ENCODE measurements at places on chromosomes 13 and 19.

GRCh38 chr13:45691251-45691650 lies 10.9 kb upstream of the CBY2 start:
- DNase-seq: no peak

DNA sequence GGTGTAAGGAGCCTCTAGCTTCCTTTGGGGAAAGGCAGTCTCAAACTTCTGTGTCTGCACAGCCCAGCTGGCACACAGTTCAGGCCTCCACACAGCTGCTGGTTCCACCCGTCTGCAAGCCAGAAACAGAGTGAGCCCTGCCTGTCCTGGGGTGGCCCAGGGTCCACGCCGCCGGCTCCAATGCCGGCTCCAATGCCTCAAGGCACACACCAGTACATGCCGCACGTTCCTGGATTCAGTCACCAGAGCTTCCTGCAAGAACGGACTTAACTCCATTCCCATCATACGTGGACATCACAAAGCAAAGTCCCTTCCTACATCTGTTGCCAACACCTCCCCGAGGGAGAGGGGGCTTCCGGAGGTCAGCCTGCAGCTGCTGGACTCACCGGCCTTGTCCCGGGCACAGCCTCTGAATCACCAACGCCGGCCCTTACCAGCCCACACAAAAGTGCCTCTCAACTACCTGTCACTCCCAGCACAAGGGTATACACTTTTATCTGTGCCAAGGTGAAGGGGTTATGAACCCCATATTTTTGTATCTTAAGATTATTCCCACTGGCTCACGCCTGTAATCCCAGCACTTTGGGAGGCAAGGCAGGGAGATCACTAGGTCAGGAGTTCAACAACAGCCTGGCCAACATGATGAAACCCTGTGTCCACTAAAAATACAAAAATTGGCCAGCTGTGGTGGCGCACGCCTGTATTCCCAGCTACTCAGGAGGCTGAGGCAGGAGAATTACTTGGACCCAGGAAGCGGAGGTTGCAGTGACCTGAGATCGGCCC lies 8.5 kb downstream of the SH3GL1 start:
- no peak for DNase-seq

GRCh38 chr13:45928843-45929242 lies 77.3 kb upstream of the SIAH3 start:
- no peak for DNase-seq

DNA sequence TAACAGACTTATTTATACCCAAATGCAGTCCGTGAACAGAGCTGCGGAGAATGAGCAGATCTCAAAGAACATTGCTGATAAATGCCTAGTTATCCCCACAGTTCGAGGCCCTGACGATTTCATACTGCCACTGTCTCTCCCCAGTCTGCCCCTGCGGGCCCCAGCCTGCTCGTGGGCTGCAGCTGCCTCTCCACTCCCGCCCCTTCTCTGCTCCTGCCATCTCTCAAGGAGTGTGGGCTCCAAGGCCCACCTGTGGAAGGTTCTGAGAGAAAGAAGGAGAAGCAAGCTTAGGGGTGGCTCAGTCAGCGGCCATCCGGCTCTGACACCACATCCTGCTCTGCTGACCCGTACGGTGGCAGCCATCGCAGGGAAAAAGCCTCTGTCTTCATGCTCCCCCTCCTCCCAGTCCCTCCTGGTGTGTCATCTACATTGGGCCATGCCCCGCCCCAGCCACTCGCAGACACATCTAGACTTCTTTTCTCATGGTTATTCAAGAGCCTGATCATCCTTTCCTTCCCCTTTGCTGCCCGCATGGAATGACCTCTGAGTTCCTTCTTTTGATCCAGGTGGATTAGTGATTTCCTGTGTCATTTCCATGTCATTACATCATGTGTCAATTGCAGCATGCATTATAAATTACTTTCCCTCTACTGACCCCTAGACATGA lies 52.0 kb downstream of the EPS15L1 start:
- no peak for DNase-seq

DNA sequence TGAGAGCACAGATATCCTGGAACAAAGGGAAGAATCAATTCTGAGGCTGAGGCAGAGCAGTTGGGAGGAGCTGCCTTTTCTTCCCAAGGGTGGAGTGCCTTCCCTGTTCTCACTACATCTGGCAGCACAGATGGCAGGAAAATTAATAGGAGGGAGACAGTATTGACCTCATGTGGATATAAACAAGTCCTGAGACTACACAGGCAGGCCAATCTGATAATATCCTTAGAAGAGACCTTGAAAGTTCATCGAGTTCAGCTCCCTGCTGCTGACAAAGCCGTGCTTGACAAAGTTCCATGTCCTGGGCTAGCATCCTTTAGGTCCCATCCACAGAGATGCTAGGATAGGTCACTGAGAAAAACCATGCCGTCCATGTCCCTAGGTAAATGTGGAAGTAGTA lies 1451.5 kb downstream of the EFNB2 start:
- DNase-seq: no peak

DNA sequence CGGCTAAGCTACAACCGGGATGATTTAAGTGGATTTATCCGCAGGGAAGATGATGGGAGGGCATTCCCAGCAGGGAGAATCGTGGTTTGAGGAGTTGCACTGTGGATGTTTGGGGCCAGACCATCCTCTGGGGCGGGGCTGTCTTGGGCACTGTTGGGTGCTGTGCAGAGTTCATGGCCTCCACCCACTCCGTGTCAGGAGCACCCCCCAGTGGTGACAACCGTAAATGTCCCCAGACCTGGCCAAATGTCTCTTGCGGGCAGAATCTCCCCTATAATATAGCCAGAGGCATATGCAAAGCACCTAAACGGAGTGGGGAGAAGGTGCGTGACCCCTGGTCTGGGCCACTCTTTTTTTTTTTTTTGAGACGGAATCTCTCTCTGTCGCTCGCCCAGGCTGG lies 40.2 kb downstream of the SMIM24 start:
- DNase-seq: peak; percentile 67

GRCh38 chr13:21997726-21998125 lies 326.9 kb downstream of the FGF9 start:
- no peak for DNase-seq

GRCh38 chr13:34772881-34773280 lies 169.2 kb upstream of the NBEA start:
- no peak for DNase-seq

GRCh38 chr19:18311502-18312091 lies 11.3 kb downstream of the LSM4 start:
- DNase-seq: no peak

- no peak for DNase-seq
Observed at GRCh38 chr19:6030214-6030507, 52.2 kb upstream of the RANBP3 start.

GRCh38 chr13:63396746-63397145 lies 1981.1 kb upstream of the PCDH20 start:
- no peak for DNase-seq

DNA sequence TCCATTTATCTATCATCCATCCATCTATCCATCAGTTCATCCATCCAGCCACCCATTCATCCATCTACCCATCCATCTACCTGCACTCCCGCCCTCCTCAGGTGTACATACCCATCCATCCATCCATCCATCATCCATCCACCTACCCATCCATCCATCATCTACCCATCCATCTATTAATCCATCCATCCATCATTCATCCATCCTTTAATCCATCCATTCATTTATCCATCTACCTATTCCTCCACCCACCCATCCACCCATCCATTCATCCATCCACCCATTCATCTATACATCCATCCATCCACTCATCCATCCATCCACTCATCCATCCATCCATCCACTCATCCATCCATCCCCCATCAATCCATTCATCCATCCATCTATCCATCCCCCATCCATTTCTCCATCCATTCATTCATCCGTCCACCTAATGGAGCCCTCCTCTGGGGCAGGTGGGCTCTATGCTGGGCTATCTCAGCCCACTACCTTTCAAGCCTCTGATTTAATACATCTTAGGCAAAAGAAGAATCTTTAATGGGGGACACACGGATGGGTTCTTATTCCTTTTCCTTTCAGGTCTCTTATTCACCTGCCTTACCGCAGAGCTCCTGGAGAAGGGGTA lies 178.9 kb downstream of the URI1 start:
- no peak for DNase-seq

- peak; percentile 89 for DNase-seq
Observed at GRCh38 chr19:10105509-10106099, 558 bp upstream of the PPAN start.

DNA sequence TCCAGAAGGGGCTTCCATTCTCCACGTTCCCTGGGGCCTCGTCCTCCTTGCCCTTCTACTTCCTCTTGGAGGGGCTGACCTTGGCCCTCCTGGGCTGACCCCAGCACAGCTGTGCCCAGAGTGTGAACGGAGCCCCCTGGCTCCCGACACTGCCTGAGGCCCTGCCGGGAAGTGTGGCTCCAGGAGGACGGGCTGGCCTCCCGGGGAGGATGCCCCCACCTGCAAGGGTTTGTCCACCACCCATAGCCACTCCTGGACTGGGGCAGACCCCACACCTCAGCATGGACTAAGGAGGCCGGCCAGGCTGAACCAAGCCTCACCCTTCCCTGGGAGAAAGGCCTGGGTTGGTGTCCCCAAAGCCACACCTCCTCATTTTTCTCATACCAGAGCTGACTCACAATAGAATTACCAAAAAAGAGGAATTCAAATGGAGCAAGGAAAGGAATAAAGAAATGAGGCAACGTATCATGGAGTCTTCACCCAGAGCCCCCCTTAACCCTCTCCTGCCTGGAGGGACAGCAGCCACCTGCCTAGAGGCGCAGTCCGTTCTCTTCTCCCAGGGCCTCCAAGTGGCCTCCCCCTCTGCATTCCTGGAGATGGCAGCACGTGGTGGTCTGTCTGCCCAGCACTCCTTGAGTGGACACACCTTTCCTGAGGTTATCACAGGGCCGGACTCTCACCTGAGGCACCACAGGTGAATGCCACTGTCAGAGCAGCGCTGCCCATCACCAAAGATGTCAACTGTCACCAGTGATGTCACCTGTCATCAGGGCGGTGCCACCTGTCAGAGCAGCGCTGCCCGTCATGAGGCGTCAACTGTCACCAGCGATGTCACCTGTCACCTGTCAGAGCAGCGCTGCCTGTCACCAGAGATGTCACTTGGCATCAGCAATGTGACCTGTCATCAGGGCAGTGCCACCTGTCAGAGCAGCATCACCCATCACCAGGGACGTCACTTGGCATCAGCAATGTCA lies 3.1 kb upstream of the C13orf46 start:
- no peak for DNase-seq

DNA sequence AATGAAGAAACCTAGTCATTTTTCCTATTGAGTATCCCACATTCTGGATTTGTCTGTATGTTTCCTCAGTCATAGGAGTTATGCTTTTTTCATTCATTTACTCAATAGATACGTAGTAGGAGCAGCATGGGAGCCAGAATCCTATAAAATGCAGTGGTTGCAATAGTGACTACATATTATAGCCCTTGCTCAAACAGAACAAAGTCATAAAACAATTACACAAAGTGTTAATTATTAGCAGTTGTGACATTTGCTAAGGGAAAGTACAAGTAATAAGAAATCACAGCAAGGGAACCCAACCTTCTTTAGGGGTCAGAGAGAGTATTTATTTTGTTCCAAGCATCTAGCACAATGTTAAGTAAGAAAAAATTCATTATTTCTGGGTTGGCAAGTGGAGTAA lies 27.7 kb upstream of the POU4F1 start:
- no peak for DNase-seq

- DNase-seq: no peak
Observed at GRCh38 chr19:11138601-11139300, 16.8 kb downstream of the SPC24 start.

GRCh38 chr19:16197188-16197621 lies 506 bp upstream of the AP1M1 start:
- no peak for DNase-seq

- no peak for DNase-seq
Observed at GRCh38 chr19:9877780-9878510, 42.8 kb downstream of the PIN1 start.

GRCh38 chr19:45638930-45639729 lies at the start of gene EML2:
Gene EML2 (minus strand): TSS chr19:45639397. CDS start chr19:45639376, 21 bp downstream.
- peak; percentile 58 for DNase-seq

- no peak for DNase-seq
Observed at GRCh38 chr19:40449506-40449905, 5.4 kb upstream of the SERTAD3 start.

DNA sequence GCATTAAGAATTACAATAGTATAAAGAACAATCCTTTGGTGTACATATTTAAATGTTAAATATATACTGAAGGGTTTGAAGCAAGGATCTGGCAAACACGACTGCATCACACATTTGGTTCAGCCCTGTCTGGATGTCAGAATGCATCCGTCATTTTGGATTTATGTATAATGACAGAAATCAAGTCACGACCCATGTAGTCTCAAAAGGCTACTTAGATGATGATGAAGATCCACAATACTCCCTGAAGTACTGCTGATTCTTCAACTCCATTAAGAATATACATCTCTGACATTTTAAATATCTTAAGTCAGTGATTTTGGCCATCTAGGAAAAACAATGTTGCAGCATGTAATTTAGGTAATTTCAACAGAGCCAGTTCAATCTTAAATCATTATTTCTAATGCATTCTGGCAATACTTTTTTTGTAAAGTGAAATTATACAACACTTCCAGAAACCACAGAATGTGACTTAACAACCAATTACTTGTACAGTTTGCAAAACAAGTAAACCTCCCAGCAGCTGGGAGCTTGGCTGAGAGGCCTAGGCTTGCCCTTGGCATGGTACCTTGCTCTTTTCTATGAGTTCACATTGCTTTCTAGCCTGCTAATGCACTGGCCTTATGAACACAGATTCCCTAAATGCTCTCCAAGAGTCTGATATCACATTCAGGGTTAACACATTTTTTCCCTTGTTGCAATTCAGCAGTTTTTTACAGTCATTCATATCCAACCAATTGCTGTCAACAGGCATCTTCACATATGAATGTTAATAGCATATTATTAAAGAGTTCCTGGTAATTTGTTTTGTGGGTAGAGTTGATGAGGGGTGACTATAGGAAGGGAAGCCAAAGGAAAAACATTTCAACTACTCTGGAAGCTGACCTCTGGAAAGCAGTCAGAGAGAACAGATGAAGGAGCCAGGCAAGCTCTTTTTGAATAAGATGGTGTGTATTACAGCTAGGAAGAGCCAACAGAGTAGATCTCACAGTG lies 175.2 kb downstream of the ENOX1 start:
- no peak for DNase-seq

- no peak for DNase-seq
Observed at GRCh38 chr19:17471410-17472125, 1.2 kb downstream of the SLC27A1 start.

GRCh38 chr19:17741456-17741855 lies 9.8 kb upstream of the FCHO1 start:
- DNase-seq: no peak

GRCh38 chr13:78129823-78130222 lies 211.2 kb upstream of the EDNRB start:
- DNase-seq: no peak

DNA sequence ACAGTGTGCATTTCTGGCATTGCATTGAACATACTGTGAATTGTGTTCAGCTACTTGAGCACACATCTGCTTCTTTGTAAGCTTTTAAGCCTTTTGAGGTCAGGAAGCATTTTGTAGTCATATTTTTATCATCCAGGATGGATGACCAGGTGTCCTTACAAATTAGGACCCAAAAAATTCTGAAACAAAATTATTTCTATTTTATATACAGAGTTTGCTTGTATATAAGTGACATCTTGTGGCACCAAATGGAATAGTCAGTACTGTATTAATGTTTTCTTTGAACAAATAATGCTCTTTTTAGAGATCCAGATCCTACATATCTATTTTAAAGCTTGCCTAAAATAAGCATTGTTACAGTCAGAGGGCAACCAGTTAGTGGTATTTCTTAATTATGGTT lies 9.5 kb upstream of the SUPT20H start:
- no peak for DNase-seq

- peak; percentile 82 for DNase-seq
Observed at GRCh38 chr19:29680447-29680846, 15.2 kb downstream of the PLEKHF1 start.
